ENCODE measurements at places on chromosomes 4 and X.

DNA sequence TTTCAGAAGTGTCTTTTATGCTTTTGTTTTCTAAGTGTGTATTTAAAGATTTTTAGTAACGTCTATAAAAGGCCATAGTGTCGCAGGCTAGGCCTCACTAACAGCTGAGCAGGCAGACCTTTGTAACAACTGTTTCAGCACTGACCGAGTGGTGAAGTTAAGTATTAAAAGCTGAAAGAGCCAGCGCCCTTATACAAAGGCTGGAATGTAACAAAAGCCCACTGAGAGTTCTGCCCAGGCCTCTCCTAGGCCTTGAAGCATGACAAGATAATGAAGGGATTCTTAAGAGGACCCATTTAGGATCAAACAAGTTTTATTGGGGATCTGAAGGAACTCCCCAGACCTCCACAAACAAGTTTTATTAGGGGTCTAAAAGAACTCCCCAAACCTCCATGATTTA lies 722.5 kb upstream of the PRKX start:
- no peak for DNase-seq

GRCh38 chrX:154732421-154733065 lies 18.3 kb downstream of the GAB3 start:
- DNase-seq, result no peak

- DNase-seq, result peak; percentile 5
These were observed 59.5 kb upstream of the KDR start for GRCh38 chr4:55184600-55185523.

- DNase-seq, result no peak
These were observed 380.4 kb downstream of the PCDH7 start for GRCh38 chr4:31100536-31100935.

GRCh38 chrX:154720067-154720466 lies 30.8 kb downstream of the GAB3 start:
- no peak for DNase-seq

GRCh38 chr4:41822325-41822724 lies 73.8 kb upstream of the PHOX2B start:
- DNase-seq, result no peak

Data from NCI-H1105 treated with DMSO at 0.1 percent for 48 hours (cell line).